ENCODE measurements at places on chromosomes 3 and 15.

DNA sequence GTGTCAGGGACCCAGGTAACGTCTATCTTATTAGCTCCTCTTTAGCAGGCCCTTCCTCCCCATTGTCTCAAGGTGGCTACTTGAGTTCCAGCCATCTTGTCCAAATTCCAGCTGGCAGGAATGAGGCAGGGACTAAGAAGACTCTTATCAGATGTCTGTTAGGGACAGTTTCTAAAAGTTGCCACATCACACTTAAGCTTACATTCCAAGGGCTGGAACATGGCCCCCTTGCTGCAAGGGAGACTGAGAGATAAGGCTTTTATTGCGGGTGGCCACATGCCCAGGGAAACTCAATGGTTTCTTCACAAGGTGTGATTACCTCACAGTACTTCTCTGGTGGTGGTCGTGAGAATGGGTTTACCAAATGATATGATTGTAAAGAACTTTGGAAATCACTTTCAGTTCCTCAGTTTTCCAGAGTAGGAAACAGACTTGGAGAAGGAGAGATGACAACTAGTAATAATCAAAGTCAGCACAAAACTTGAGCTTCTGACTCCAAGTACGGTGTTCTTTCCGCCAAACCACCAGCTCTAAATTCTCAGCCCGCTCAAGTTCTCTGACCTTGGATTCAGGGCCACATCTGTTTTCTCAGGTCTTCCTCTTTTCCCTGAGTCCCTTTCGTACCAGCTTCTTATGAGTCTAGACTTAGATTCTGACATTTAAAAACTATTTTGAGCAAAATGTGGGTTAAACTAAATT lies 14.2 kb downstream of the PDIA5 start:
- DNase-seq = no peak

DNA sequence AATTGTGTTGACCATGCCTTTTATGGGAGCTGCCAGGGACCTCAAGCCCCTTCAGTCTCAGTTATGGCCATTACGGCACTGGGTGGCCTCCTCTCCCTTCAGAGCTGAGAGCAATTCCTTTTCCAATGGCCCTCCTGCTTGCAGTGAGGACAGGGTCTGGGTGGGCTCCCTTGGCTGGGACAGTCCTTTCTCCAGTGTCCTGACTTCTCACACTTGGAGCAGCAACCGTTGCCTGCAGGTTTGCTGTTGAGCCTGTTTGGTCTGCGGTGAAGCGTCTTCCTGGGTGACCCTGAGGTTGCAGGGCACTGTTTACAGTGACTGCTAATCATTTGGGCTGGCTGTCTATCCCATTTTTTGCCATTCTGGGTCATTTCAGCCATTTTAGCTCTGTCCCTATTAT lies 3.5 kb upstream of the CCDC80 start:
- DNase-seq = no peak

DNA sequence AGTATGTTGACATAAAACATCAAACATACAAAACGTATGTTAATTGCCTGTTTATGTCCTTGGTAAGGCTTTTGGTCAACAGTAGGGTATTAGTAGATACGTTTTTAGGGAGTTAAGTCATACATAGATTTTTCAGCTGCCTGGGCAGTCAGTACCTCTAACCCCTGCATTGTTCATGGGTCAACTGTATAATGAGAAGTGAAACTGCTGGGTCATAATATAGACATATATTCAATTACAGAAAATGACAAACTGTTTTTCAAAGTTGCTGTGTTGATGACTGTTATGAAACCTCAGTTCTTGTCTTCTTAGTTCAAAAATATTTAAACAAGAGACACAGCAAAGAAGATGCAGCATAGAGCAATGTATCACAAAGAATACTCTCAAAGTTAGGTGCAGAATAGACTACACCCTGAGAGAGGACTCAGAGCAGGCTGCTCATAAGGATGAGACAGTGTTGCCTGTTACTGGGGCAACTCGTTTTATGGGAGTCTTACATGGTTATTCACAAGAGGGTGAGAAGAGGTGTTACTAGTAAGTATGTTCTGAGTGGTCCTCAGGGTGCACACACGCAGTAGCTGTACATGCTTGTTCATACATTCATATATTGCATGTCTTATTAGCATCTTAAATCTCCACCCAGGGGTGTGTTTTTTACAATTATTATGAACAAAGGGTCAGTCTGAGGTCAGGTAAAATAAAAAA lies 53.1 kb upstream of the ADAMTS17 start:
- DNase-seq = no peak

- no peak for DNase-seq
Measured at GRCh38 chr3:144362126-144362525, 390.5 kb downstream of the DIPK2A start.

DNA sequence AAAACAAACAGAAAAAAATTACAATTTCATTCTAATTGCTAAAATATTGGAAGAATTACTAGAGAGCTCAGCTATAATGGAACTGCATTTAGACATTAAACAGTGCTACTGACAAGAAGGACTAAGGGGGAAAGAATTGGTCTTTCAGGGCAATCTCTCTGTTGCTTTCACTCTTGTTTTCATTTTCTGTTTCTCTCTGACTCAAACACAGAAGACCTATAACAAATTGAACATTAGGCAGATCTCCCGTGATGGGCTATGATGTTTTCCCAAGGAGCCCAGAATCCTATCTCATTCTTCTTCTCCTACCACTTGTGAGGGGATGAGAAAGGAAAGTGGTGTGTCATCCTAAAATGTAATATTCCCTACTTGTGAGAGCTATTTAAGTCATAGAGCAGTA lies 358.0 kb upstream of the TGFBR2 start:
- DNase-seq = no peak

GRCh38 chr3:14410106-14410502 lies 7.7 kb downstream of the SLC6A6 start:
- no peak for DNase-seq

DNA sequence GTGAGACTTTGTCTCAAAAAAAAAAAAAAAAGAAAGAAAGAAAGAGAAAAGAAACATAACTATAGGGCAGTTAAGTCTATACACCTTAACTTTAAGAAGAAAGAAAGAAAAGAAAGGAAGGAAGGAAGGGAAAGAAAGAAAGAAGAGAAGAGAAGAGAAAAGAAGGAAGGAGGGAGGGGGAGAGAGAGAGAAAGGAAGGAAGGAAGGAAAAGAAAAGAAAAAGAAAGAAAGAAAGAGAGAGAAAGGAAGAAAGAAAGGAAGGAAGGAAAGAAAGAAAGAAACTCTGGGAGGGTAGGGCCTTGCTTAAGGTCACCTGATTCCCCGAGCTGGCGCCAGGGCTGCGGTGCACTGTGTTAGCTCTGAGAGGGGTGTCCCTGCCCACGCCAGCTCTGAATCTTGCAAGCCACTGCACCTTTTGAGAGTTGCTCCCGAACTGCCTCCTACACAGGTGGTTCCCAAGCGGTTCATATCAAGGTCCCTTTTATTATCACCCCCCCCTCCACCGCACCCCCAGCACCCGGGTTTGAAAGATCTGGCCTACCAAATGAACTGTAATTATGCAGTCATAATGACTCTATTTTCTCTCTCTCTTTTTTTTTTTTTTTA lies 39.2 kb upstream of the VPS8 start:
- DNase-seq = no peak

DNA sequence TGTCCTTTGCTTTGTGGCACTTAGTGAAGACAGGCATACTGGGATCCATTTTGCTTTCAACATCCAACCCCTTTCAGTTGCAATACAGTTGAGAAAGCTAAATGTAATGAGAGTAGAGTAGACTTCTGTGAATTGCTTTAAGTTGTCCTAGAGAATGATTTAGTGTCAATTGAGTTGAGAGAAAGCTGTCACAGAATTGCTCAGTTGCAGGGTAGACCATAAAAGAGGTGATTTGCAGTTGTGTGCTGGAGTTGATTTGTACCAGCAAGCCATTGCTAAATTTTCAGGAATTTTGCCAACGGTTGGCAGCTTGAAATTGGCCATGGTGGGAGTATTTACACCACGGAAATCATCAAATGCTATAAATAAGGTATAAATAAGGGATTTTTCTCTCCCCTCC lies 2.2 kb downstream of the ABHD5 start:
- no peak for DNase-seq

- no peak for DNase-seq
Measured at GRCh38 chr15:40990789-40991188, 37.5 kb downstream of the CHAC1 start.

DNA sequence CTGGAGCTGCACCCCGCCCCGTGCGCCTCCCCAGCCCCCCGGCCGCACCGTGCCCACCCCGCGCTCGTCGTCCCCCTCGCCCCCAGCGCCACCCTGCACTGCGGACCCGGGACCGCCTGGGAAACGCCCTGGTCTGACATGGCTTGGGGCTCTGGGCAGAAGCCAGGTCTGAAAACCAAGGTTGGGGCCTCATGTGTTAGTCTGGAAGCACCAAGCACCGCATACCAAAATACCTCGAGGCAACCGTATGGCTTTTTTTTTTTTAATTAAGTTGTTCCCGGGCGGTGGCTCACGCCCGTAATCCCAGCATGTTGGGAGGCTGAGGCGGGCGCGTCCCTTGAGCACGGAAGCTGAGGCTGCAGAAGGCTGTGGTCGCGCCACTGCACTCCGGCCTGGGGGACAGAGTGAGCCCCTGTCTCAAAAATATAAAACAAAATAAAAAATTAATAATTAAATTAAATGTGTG lies 91.5 kb upstream of the CHD2 start:
- no peak for DNase-seq

GRCh38 chr15:81108427-81108826 lies 25.6 kb upstream of the CFAP161 start:
- DNase-seq = no peak

- no peak for DNase-seq
Measured at GRCh38 chr3:174700736-174701135, 158.4 kb upstream of the NAALADL2 start.

DNA sequence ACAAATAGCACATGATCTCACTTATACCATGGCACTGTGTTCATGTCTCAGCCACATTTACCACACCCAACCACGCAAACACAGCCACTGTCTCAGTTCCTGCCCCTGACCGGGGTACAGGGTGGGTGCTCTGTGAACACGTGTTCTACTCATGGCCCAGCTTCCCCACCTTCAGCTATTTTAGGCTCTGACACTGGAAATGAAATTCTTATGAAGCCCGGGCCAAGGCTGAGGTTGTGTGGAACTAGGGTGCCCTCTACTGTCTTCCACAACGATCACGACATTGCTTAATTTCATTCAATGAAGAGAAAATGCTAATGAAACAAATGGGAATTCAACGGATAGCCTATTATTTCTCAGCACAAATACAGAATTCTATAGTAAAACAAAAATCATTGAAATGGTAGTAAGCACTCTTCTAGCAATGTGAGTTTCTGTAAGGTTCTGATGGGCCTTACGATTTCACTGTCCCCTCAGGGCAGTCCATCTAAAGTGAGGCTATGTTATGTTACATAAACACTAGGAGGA lies 2.1 kb upstream of the GABRA5 start:
- DNase-seq = peak; percentile 28

GRCh38 chr3:171168086-171168485 lies 141.6 kb upstream of the SLC2A2 start:
- peak; percentile 37 for DNase-seq

DNA sequence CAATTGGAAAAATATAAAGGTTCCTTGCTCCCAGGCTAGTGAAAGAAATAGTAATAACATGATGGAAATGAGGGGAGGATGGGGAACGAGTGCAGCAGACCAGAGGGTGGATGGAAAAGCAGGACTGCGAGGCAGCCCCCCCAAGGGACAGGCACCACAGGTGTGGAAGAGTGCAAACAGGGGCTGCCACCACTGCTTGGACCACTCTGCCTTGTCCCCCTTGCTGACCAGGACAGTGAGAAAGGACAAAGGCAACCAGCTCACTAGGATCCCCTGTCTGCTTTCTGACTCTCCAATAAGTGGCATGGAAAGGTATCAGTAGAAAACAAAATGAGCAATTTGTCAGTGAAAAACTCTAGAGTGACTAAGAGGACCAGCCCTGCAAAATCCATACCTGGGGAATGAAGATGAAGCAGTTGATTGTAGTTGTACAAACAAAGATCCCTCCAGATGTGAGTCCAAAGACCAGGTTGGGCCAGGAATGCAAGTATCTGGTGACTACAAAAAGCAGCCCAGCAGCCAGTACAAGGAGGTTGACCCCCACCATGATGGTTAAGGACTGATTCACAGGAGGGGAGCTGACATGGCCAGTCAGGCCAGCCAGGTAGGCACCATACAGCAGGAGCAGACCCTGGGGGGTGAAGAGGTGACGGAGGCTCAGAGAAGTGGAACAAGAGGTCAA lies 86.6 kb upstream of the GSK3B start:
- DNase-seq = no peak

DNA sequence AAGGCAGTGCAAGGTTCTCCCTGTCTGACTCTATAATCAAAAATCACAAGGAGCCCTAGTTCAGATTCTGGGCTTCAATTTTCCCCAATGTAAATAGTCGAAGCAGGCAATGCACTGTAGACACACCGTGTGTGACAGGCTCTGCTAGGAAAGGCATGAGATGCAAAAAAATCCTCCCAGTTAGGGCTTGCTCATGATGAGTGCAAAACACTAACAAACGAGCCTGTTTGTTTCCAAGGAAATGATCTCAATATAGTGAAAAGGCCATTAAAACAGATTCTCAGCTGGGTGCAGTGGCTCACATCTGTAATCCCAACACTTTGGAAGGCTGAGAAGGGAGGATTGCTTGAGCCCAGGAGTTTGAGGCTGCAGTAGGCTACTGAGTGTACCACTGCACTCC lies 55.7 kb downstream of the UMPS start:
- no peak for DNase-seq

- DNase-seq = no peak
Measured at GRCh38 chr3:60461267-60461666, 790.0 kb downstream of the FHIT start.

DNA sequence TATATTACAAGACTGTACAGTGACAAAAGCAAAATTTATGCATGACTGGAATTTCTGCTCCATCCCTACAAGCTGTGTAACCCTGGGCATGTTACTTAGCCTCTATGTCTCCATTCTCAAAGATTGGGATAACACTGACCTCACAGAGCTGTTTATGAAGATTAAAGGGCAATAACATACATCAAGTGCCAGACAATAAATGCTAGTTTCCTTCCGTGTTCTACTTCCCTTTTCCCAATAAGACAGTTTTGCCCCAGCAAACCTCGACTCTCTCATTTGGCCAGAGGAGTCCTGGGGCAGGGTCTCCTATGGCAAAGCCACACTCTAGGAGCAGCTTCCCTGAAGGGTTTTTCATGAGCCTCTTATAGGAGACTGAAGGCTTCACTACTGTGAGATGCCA lies 7.5 kb downstream of the HEXA start:
- DNase-seq = no peak

GRCh38 chr3:184583578-184584451 lies 22.2 kb downstream of the EPHB3 start:
- DNase-seq = peak; percentile 76

GRCh38 chr3:78900880-78901279 lies 866.9 kb downstream of the ROBO1 start:
- DNase-seq = no peak

DNA sequence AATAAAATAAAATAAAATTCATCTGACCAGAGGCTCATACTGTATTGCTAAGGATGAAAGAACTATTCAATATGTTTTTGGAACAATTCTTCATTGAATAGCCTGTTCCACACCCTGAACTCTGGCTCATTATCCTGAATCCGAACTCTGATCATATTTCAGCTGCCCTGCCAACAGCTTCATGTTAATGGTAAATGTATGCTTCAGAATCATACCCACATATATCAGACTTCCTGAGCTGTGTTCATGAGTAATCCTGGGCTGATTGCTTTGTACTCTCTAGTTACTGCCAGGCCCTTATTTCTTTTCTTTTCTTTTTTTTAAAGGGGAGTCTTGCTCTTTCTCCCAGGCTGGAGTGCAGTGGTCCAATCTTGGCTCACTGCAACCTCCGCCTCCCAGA lies 11.8 kb downstream of the INO80 start:
- no peak for DNase-seq

- DNase-seq = no peak
Measured at GRCh38 chr3:183085634-183086390, 13.5 kb downstream of the MCCC1 start.
